ENCODE measurements at places on chromosomes 6 and 20.

GRCh38 chr6:52588087-52588709 is 11.3 kb upstream of the TRAM2 start:
- no peak for DNase-seq

GRCh38 chr6:4270776-4271175 is 135.4 kb upstream of the ECI2 start:
- peak; percentile 8 for DNase-seq

DNA sequence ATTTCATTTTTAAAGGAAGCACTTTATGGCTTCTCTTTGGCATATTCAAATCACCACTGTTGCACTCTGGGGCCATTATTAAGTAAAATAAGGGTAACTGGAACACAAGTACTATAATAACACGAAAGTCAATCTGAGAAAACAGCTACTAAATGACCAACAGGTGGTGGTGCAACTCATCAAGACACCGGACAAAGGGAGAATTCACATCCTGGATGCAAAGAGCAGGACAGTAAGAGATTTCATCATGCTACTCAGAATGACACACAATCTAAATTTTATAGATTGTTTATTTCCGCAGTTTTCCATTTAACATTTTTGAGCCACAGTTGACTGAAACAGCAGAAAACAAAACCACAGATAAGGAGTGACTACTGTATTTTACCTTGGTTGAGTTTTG is 27.6 kb upstream of the LY86 start:
- DNase-seq = no peak

DNA sequence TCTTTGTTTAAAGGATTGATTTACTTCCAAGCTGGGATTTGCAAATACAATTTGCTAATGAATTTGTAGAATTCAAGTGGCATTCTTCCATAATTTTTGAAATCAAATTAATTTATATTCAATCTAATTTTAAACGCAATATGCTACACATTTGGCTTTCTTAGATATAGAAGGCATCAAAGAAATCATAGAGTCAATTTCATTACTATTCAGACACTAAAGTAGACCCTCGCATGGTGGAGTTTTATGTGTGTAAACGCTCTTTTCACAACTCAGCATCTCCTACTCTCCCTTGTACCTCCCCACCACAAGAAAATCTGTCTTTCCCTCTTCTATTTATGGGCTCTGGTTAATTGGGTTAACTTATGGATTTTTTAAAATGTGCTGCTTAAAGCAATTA is 144.3 kb downstream of the DOK5 start:
- no peak for DNase-seq

DNA sequence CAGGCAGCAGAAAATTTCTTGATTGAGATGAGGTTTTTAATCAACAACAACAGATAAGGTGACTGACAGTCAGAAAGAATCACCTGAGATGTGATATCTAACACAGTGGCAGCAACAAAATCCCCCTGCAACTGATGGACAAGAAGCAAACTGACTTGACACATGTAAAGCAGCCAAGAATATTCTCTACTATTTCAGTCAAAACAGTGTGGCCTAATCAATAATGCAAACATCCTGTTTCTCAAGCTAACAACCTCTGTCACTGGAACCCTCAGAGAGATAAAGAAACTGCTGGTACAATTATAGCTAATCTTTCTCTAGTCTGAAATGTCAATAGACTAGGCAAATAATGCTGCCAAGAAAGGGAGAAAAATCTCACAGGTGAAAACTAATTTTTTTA is 4.6 kb upstream of the CGA start:
- no peak for DNase-seq

DNA sequence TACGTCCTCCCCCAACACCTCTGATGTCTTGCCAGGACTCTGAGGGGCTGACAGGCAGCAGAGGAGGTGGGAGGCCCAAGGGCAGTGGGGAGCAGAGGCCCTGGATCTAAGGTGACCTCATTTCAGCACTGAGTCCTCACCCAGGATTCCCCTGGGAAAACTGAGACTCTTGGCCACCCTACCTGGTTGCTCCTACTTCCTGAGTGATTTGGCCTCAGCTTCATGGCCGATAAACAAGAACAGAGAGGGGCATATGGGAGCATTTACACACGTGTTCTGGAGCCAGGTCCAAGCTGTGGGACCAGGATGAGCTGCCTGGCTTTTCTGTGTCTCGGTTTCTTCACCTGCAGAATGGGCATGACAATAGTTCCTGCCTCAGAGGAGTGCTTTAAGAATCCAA is 133.8 kb downstream of the ANKRD60 start:
- no peak for DNase-seq

DNA sequence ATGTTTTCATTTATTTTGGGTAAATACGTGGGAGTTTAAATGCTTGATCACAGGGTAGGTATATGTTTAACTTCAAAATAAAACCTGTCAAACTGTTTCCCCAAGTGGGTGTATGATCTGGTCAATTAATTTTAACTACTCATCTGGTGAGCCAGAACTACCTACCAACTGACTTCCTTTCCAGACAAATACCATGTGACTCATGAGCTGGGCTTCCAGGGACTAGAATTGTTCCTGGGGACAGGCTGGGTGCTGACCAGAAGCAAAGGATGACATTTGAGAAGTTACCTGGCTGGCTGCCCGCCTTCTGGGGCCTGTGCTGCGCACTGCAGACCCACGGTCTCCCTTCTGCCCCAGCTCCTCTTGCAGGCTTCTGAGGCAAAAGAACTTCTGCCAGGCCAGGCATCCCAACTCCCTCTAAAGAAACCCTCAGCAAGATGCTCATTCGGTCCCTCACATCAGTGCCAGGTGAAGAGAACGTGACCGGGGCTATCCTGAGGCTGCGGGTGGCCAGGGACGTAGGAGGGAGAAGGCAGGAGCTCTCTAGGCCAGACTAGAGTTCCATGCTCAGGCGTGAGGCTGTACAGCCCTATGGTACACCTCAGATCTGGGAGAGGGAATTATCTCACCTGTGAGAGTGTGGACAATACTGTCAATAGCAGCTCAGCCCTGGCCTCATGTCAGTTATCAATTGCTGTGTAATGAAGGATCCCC is 103.6 kb downstream of the JPH2 start:
- DNase-seq = no peak

DNA sequence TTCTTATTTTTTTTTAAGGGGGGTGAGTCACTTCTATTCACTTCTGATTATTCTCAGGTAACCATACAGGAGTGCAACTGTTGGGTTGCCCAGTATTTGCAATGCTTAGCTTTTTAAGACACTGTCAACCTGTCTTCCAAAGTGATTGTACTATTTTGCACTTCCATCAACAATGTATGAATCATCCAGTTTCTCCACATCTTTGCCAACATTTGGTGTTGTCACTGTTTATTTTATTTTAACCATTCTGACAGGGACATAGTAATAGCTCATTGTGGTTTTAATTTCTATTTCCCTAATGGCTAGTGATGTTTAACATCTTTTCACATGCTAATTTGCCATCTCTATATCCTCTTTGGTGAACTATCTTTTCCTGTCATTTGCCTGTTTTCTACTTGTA is 1.4 kb upstream of the SLC13A3 start:
- DNase-seq = no peak

All from HS-5 (cell line).